ENCODE measurements at places on chromosomes 4 and X. TPM values are rescaled to one million over a fixed set of nuclear protein-coding genes. Genes with fewer than 3 reads are reported as not detected.

DNA sequence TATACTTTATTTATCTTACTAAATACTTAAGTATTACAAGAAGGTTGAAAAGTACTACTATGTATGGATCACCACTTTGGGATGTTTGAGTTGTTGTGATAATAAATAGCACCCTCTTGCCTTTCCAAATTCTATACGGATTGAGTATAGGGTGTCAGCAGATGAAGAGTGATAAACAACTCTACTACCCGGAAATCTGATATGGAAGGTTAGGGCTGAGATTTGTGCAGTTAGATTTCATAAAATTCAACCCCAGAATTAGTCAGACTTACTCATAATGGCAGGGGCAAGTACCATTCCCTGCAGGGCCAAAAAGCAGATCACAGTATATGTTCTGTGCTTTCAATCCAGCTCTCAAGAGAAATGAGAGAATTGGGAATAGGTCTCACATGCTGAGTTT lies 1008.9 kb upstream of the PCDH7 start:
- DNase-seq: no peak

- DNase-seq: no peak
Observed at GRCh38 chrX:115911967-115912366, 258.6 kb upstream of the AGTR2 start.

GRCh38 chr4:61379406-61379805 lies 179.3 kb downstream of the ADGRL3 start:
- no peak for DNase-seq

GRCh38 chrX:115023811-115024210 lies 6.4 kb upstream of the IL13RA2 start:
- no peak for DNase-seq

DNA sequence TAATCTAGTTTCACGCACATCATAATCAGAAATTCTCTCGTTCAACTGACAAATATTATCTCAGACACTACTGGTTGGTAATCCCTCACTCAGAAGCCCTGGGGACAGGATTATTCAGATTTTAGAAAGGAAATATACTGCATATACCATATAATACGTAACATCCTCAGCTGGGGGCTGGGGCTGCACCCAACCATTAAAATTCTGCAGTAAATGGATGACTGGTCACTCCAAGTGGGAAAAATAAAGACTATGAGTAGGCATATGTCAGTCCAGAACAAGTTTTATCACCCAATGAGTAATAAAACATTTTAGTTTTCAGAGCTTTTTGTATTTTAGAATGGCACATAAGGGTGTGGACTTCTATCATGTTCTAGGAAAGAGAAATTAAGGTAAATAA lies 121.7 kb upstream of the MAP3K15 start:
- DNase-seq: no peak

- DNase-seq: no peak
Observed at GRCh38 chr4:1748465-1748995, 27.2 kb downstream of the TACC3 start.

Gene NSUN7
- polyA plus RNA-seq: 19.7 TPM

Gene F8A3
- polyA plus RNA-seq: 15.3 TPM

Gene F8A1
- polyA plus RNA-seq: 9.0 TPM

Gene MAGEC2
- polyA plus RNA-seq: not detected

Gene GAGE13
- not detected for polyA plus RNA-seq

Measured in left renal cortex interstitium (tissue), 4 donors.